Tongue (tissue), 3 donors: ENCODE measurements at places on chromosomes 5 and 9.
A peak's percentile ranks its signal among the peaks of the same experiment; 100 is the strongest.

DNA sequence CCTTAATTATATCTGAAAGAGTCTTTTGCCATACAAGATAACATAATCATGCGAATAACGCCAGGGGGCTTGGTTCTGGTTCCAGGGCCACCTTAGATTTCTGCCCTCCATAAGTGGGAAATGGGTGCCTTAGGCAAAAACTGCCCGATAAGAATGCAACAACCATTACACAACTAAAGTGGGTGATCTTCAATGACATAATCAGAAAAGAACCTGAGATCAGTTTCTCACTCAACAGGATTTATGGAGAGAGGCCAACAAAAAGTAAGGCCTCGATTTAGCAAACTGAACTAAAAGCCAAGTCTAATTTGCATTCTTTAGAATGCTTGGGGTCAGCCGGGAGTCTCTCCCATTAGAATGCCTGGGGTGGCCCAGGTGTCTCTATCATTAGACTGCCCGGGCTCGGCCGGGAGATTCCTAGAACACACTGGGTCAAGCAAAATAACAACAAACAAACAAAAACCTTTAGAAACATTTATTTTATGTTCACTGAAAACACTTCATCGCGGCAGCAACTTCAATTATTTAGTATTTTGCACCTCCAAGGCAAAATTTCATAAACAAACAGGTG, 194.8 kb downstream of the AUH start:
- DNase-seq, result no peak

DNA sequence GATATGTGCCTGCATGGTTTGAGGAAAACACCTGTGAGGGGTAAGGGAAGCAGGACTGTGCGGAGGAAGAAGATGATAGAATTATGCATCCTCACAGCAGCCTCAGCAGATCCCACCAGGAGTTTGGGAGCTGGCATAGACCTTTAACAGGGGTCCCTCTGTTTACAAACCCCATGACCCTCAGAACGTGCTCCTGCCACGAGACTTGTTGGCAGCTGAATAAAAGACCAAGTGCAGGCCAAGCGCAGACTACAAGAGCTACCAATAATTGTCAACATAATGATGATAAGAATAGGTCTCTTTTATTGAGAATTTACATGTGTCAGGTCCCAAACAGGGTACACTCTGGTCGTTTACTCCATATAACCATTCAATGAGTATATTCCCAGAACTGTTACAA, 236.0 kb downstream of the MED10 start:
- no peak for DNase-seq

DNA sequence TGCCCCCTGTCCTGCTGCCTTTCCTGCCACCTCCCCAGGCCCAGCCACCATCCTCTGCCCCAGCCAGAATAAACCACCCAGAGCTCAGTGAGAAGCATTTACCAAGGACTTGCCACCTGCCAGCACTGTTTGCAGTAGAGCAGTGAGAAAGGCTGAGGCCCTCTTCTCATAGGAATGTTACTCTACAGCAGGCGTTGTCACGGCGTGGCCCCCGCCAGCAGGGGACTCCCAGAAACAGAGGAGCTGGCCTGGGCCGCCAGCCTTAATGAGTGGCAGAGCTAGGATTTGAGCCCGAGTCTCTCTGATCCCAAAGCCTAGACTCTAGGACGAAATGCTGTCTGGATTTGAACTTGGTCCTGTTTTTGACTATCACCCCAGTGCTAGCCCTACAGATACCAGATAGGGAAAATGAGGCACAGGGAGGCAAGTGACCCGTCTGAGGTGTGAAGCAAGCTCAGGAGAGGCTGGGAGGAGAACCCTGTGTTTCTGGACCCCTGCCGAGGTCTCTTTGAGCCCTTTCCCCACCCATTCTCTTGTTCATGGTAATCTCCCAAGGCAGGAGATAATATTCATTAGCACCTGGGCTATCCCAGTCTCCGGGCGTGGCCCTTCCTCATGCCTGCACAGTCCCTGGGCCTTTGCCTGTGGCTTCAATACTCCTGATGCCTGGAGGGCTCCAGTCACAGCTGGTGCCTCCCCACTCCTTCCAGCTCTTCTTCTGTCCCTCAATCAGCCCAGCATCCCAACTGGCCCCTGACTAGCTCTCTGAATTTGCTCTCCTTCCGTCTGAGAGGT, 30.7 kb downstream of the HRH2 start:
- no peak for DNase-seq

DNA sequence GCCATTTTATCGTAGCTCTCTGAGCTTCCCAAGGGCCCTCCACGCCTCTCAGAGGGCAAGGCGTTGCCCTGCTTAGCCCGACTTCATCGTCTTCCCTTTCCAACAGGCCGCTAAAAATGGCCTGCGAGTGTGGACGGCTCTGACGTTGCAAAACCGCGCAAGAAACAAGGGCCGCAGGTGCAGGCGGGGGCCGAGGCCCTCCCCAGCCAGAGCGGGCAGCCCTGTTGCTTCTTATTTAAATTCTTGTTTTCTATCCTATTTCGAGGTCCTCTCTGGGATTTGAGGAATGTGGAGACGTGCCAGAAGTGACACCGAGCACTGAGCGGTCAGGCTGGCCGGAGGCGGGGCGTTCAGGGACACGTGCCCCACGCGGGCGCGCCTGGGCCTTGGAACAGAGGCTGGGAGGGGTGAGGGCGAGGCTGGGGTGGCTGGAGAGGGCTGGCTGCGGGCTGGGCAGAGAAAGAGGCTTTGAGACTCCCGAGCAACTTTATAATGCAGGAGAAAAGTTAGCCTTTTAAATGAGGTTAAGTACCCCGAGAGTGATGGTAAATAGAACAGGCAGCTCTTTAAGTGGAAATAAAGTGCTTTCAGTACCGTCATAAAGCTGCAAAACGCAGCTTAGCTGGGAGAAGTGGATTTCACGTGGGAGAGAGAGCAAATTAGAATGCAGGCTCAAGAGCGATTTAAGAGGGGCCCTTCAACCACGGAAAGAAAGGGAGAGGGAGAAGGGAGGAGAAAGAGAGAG, 243.6 kb downstream of the AUH start:
- DNase-seq, result peak; percentile 92

- DNase-seq, result no peak
Measured at GRCh38 chr9:6034954-6035353, 19.5 kb upstream of the RANBP6 start.

GRCh38 chr5:79481574-79481973, 32.4 kb downstream of the HOMER1 start:
- DNase-seq, result peak; percentile 28

GRCh38 chr5:58937031-58937681, 354.3 kb downstream of the RAB3C start:
- no peak for DNase-seq

- DNase-seq, result no peak
Measured at GRCh38 chr5:43895876-43896275, 292.9 kb downstream of the NNT start.

GRCh38 chr5:132776131-132776937, 705 bp downstream of the SEPTIN8 start:
- peak; percentile 63 for DNase-seq

GRCh38 chr5:133664422-133664821, 52.1 kb upstream of the FSTL4 start:
- no peak for DNase-seq

- no peak for DNase-seq
Measured at GRCh38 chr5:174195517-174195916, 150.0 kb downstream of the NSG2 start.

GRCh38 chr5:95976606-95977005, 15.0 kb upstream of the ELL2 start:
- DNase-seq, result no peak

GRCh38 chr5:88659529-88660263, 223.3 kb downstream of the MEF2C start:
- peak; percentile 7 for DNase-seq

DNA sequence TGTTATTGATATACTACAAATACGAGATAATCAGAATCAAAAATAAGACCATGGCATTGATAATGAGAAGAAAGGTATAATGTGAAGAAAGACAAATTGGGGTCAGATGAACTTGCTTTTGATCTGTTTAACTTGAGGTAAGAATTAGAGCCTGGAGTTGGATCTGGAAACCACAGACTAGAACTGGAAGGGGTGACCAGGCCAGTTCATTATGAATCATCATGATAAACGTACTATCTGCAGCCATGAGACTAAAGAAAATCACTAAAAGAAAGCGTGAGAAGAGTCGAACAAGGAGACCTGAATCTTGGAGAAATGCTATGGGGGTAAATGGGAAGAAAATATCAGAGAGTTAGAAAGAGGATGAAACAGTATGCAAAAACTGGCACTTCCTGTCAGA, 967.5 kb downstream of the NR2F1-AS1 start:
- DNase-seq, result no peak

DNA sequence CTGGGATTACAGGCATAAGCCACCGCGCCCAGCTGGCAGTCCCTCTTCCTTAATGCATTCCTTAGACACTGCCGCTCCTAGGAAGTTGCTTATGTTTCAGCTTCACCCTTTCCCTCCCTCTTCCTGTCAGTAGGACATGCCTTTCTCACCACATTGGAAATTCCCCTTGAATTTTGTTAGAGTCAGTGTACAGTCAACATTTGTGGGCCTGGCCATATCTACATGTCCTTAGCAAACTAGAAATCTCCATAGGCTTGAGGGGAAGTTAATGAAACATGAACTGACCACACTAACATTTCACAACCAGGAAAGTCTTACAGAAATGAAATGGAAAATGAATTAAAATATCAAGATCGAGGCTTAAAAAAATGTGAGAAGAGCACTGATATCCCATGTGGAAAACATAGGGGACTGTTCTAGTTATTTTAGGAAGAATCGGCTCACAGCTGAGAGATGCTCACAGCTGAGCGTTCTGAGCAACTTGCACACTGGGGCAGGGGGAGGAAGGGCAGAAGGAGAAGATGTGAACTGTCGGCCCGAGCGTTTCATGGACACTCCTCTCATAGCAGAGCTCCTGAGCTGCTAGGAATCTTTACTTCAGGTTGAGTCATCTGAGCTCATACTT, 21.1 kb upstream of the LVRN start:
- DNase-seq, result peak; percentile 10

- DNase-seq, result no peak
Measured at GRCh38 chr9:134666831-134667230, 25.2 kb downstream of the COL5A1 start.

DNA sequence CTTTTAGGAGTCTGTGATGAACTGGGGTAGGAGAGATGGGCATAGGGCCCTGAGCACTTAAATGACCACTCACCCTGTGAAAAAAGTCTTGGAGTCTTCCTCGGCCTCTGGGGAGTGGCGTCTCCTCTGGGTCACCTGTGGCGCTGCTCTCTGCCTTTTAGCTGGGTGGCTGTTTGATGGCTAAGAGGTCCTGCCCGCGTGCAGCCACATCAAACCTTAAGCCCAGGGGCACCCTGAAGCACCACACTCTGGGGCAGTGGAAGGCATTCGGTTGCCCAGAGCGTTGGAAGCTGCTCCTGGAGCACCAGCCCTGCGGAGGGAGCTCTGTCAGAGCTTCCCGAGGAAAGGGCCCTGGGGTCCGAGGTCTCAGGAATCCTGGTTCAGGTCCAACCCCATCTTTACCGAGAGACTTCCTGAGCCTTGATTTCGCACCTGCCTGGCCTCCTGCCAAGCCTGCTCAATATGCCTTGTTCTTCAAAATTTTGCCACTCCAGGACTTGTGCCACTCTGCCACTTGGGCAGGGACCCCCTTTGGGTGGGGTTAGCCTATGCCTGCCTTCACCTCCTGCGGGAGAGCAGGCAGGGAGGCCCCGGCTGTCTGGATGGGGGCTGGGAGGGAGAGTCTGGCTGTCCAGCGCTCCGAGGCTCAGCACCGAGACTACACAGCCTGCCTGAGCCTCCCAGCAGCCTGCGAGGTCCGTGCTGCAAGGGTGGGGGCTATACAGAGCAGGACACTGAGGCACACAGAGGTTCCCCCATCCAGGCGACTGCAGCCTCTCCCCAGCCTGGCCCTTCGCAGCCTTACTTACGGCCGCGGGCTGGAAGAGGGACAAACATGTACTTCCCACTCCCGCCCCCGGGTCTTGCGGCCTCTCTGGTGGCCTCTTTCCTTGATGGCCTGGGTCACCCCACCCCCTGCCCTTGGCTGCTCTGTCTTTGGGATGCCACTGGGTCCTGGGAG, 63.4 kb upstream of the RNU6ATAC start:
- no peak for DNase-seq

DNA sequence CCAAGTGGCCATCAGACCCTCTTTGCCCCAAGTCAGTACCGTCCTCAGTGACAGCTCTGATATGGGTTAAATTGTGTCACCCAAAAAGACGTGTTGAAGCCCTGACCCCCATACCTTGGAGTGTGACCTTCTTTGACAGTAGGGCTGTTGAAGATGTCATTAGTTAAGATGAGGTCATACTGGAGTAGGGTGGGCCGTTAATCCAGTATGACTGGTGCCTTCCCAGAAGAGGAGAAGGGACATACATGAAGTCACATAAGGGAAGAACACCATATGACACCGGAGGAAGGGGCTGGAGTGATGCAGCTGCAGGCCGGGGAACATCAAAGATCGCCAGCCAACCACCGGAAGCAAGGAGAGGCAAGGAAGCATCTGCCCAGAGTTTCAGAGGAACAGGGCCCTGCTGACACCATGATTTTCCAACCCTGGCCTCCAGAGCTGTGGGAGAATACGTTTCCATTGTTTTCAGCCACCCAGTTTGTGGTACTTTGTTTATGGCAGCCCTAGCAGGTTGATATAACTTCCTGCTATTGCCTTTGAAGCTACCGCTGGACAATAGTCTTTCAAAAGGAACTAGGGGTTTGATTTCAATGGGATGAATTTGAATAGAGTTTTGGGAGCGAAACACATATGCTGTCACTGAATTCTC, 36.4 kb upstream of the CPEB4 start:
- DNase-seq, result no peak

DNA sequence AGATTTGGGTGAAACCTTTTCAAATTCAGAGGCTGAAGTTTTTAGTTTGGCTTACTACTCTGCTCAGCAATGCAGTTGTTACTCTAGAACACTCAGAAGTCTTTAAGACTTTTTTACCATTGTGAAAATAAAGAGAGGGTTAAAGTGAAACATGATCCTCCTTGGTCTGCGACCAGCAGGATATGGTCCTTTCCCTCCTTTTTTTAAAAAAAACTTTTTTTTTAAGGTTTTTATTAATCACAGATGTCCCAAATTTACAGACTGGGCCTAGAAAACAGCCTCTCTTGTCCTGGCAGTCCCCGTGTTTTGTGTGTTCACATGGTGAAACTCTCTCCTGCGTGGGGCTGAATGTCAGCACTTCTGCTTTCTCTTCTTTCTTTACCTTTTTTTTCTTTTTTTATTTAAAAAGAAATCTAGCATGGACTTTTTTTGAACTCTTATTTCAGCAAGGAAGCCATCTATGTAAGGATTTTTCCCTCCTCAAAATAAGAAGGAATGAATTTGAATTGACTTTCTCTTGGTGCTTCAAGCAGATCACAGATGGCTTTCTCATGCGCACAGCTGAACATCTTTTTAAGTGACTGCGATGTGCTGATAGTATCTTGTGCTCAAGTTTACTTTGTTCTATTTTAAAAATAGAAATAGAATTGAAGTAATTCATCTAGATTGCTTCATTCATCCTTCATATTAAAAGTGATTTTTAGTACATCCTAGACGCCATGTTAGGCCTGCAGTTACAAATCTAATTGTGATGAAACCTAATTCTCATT, 128.7 kb upstream of the OTULINL start:
- peak; percentile 64 for DNase-seq

DNA sequence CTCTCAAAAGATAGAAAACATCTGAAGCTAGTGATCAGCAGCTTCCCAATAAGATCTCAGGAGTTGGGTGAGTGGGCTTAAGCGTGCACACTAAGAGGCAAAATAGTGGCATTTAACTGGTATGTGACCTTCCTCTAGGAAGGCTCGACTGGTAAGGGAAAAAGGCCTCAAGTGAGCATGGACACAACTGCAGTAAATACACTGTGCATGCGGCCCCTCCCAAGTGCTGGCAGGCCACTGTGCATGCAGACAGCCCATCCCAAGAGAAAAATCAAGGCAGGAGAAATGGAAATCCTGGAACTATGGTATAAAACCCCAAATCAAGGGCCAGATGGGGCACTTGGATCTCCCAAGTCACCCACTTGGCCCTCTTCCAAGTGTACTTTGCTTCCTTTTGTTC, 112.7 kb downstream of the SMC2 start:
- DNase-seq, result no peak
